ENCODE measurements at places on chromosomes 3 and 15.

DNA sequence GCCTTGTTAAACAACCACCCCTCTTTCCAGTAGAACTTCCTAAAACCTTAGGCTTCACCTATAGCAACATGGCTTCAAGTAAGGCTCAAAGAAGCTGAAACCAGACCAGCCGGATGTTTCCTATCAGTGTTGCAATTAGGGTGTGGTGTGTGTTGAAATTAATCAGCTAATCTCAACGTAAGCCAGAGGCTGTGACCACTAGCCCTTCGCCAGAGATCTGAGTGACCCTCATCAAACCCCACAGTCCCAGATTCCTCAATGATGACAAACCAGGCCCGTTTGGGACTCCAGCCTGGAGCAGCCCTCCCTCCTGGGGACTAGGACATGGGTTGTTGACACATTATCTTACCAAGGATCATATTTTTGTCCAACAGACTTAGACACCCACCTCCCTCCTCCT lies 27.3 kb downstream of the CYP11A1 start:
- no peak for DNase-seq

GRCh38 chr3:150721285-150722130 lies 17.8 kb upstream of the ERICH6 start:
- no peak for DNase-seq

- no peak for DNase-seq
Observed at GRCh38 chr3:67198374-67198773, 200.3 kb downstream of the KBTBD8 start.

DNA sequence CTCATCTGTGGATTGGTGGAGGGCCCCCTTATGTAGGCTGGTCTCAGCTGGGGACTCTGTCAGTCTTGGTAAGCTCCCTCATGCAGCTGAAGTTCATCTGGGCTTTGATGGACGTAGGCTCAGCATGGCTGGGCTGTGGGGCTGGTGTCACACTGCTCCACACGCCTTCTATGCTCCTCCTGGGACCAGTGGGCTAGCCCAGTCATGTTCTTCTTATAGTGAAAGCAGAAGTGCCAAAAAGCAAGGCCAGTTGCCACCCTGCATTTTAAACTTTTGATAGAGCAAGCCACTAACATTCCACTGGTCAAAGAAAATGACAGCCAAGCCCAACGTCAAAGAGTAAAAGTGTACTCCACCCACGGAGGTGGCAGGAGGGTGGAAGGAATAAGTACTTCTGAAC lies 165.5 kb downstream of the MEX3B start:
- DNase-seq: no peak

DNA sequence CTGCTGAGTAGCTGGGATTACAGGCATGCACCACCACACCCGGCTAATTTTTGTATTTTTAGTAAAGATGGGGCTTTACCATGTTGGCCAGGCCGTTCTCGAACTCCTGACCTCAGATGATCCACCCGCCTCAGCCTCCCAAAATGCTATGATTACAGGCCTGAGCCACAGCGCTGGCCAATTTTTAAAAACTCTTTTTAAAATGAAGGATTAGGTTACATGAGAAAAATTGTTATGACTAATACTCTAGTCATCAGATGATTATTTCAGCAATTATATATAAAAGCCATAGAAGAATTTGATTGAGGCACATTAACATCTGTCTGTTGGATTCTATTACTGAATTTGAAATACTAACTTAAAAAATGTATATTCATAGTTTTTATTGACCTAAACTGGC lies 134.1 kb upstream of the MNS1 start:
- DNase-seq: no peak
